ENCODE measurements at places on chromosomes 3 and 15.
A peak's percentile ranks its signal among the peaks of the same experiment; 100 is the strongest.

DNA sequence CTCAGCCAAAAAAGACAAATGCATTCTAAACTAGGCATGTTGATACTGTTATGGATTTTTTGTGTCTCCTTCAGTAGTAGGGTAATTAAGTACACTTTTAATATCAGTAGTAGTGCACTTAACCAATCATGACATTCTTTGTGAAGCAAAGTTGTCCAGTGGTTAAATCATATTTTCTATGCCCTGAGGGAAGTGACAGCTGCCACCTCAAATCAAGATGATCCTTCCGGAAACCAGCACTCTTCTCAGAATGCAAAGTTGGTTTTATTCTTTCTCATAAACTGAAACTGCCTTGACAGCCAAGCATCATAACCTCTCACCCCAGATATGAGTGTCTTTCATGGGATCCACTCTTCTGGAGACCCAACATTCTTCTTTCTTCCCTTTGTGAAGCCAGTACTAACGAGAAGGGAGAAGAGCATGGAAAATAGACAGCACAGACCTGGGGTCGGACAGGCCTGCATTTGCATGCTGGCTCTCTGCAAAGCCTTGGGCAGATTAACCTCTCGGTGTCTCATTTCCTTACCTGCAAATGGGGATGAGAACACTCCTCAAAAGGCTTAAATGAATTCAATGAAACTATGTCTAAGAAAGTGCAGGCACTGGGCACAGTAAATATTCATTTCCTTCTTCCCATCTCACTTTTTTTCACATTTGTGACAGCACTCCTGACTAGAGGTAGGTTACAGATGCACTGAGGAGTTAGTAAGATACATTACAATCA lies 13.2 kb downstream of the AAGAB start:
- peak; percentile 56 for DNase-seq

GRCh38 chr15:30030345-30030744 lies 52.4 kb upstream of the GOLGA8J start:
- no peak for DNase-seq

- DNase-seq = no peak
These were observed 11.2 kb downstream of the B3GNT5 start for GRCh38 chr3:183264268-183264667.

DNA sequence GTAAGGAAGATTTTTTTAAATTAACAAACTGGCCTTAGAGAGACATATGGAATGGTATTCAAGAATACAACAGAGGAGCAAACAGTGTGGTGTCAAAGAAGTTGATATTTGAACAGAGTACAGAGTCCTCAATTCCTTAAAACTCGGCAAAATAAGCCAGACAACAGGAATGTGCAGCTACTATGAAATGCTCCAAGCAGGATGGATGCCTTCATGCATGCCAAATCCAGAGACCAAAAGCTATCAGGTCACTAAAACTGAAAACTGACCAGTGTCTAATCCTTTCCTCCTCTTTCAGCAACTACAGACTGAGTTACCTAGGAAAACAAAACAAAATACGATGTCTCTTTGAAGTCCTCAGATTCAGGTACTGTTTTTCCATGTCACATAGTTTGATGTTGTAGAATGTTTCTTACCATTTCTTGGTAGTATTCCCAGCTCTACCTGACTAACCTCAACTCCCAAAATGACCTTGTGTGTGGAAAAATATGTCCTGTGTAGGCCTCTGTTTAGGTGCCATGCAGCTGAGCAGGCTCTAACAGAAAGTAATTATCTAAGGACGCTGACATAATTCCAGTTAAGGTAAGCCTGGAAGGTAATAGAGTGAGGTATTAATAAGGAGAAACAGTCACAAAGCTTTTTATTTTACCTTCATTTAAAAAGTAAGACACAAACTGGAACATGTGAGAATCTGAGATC lies 46.9 kb downstream of the TBL1XR1 start:
- DNase-seq = no peak

DNA sequence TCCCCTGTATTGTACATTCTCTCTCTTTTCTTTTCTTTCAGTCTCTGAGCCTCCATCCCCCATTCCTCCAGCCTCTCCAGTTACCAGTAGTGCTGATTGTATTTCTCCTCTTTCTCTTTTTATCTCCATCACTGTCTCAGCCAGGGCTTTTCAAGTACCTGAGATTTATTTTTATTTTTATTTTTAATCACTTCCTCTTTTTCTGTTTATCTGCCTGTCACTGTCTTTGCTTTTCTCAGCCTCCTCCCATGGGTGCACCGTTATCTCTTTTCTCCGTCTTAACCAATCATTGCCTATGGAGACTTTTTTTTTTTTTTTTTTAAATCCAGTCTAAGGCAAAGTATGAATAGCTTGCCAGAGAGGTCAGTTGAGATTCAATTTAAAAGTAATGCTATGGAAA lies 359.3 kb downstream of the GAP43 start:
- no peak for DNase-seq

GRCh38 chr15:85097250-85097649 lies 115.6 kb downstream of the PDE8A start:
- DNase-seq = no peak

- no peak for DNase-seq
These were observed 26.2 kb upstream of the CLDN16 start for GRCh38 chr3:190361791-190362190.

- DNase-seq = no peak
These were observed 88.3 kb downstream of the WDR49 start for GRCh38 chr3:167565489-167565888.

DNA sequence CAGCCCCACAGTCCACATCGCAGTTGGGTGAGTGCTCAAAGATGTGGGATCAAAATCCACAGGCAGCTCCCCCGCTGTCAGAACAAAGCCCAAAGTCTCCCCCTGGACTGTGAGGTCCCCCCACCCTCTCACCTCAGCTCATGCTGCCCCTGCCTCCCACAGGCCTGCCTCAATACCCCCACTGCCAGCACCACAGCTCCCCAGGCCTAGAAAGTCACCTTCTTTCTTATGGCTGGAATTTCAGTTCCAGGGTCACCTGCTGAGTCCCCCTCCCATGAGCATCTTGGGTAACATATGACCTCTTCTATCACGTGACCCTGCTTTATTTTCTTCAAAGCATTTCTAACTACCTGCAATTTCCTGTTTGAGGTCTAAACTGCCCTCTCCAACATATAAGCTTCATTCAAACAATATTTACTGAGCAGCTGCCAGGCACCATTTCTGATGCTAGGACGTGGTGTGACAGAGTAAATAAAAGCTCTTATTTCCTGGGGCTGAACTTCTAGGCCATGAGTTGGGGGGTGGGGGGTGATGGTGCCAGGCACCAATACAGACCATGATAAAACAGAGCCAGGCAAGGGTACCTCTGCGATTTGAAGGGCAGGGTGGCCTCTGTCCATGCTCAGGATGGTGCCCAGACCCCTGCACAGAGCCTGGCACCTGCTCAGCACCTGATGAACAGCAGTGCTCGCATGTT lies 2.4 kb upstream of the TMEM89 start:
- no peak for DNase-seq

- DNase-seq = peak; percentile 99
These were observed at the start of gene KBTBD8 for GRCh38 chr3:66998113-66998903. KBTBD8 (plus strand) TSS chr3:66998307; CDS start chr3:66998356, 49 bp downstream.

DNA sequence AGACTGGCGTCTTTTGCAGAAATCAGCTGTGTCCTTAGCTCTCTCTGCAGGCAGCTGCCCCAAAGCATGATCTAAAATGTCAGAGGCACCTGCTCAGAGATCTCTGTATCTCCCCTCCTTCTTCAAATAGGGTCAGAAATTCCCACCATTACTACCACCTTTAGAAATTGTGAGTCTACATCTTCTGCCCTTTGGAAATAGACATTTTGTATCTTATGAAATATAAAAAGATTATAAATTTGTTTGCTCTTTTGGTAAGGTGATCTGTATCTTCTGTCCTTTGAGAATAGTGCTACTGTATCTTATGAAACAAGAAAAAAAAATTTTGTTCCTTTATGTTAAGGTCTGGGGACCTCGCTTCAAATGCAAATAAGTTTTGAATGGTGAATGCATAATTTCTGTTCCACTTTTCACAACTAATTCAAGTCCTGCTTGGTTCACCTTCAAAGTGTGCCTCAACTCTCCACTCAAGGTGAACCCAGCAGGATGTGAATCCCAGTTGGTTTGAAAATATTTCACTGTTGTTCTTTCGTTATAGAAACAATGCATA lies 28.3 kb upstream of the GPD1L start:
- no peak for DNase-seq

DNA sequence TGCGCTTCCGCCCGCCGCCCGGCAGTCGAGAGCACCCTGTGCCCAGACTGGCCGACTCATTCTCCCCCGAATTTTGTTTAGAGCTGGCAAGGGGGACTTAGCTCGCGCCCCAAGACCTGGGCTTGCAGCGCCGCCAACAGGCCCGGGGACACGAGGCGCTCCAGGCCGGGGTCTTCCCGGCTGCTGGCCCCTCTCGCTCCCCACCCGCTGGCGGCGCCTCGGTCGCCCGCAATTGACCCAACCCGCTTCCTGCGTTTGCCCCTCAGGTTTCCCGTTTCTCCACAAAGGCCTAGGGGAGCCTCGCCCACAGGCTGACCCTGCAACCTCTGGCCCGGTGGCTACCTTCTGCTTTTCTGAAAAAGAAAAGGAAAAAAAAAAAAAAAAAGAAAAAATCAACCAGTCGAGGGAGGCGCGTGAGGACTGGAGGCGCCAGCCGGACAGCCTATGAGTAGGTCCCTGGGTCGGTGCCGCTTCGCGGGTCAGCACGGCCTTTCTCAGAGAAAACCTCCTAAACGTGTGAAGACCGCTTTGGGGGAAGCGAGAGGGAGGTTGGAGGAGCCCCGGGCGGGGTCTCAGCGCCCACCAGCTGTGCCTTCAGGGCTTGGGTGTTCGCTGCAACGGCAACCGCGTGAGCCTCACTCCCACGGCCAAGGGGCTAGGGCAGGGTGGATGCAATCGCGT lies 7.2 kb downstream of the FOXL2 start:
- no peak for DNase-seq

- no peak for DNase-seq
These were observed 56.6 kb downstream of the MESD start for GRCh38 chr15:80932989-80933388.
